ENCODE measurements at places on chromosomes 12 and 14.

- DNase-seq: no peak
Observed at GRCh38 chr14:104116288-104116755, 22.1 kb upstream of the KIF26A start.

DNA sequence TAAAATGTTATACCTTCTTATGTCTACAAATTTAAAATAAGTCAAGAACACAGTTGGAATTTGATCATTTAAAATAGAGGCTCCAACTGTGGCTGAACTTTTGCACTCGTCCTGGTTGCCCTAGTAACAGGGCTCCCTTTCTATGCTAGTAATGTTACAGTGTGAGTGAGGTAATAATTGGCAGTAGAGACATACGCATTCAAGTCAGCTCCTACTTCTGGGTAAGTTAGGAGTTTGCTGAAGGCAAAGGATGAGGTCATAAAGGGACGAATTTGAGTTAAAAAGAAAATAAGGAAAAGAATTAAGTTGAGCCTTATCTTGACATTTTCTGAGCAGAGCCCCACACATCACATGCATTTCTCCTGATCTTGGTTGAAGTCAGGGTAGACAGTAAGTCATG is 129.1 kb downstream of the TMEM117 start:
- no peak for DNase-seq

- DNase-seq: no peak
Observed at GRCh38 chr12:78820946-78821345, 43.6 kb upstream of the SYT1 start.

- no peak for DNase-seq
Observed at GRCh38 chr14:100325958-100326357, 2.8 kb downstream of the SLC25A47 start.

Measured in erythroblast (primary cell).